ENCODE measurements at places on chromosomes 1 and 21.

DNA sequence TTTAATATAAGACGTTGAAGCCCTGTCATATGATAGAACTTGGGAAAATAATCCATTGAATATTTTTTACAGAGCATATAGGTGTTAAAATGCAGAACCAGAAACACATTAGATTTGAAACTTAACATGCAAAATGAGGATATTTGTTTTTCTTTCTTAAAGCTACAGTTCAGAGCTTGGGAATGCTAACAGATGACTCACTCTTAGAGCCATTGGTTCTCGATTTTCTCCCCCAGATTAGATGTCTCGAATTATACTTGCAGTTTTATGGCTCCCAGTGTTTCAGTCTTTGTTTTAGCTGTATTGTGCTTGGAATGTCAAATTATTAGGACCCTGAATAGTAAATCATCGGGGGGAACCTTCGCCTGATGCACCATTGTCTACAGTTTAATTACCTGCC is 575.7 kb upstream of the ZP4 start:
- no peaks in the 10 kb centered on the region for H3K36me3 ChIP-seq
- no peaks in the 10 kb centered on the region for H3K27me3 ChIP-seq
- H3K4me3 ChIP-seq: no peak overlapping the region
- no peaks in the 10 kb centered on the region for H3K4me1 ChIP-seq
- H3K27ac ChIP-seq: no peak overlapping the region
- DNase-seq: no peak

GRCh38 chr1:32363713-32364112 is 1.4 kb downstream of the TSSK3 start:
- H3K36me3 ChIP-seq: peaks cover 6% of the 10 kb centered on the region
- peaks cover 23% of the 10 kb centered on the region for H3K4me1 ChIP-seq
- DNase-seq: no peak
- no peak overlapping the region for H3K4me3 ChIP-seq
- H3K27ac ChIP-seq: no peak overlapping the region
- H3K27me3 ChIP-seq: peaks cover 5% of the 10 kb centered on the region

DNA sequence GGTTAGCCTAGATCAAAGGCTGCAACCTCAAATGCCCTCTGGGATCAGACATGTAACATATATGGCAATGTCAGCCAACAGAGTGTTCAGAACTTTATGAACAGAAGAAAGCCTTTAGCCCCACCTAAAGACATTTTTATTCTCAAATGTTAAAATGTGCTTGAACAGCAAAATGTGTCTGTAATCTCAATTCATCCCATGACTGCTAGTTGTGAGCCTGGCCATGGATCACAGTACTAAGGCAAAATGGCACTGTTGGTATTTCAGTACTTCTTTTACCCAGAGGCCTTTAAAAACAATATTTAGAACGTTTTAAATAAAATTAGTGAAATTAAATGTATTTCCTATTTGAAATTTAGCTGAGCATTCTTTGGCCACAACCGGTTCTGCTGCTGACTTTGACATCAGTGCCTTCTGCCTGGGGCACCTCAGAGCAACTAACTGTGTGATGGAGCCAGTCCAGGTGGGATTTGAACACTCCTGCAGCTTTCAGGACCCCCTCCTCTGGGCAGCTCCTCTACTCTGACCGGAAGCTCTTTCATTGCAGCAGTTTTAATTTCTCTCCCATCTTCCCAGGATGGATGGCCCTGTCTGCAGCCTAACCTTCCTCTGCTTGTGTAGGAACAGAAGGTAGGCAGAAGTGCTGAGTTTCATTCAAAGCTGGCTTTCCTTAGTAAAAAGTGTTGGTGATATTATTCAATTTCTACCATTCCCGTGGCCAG is 68.3 kb upstream of the NFIA start:
- H3K4me1 ChIP-seq: peaks cover 4% of the 10 kb centered on the region
- peaks cover 14% of the 10 kb centered on the region for H3K27me3 ChIP-seq
- no peak for DNase-seq

DNA sequence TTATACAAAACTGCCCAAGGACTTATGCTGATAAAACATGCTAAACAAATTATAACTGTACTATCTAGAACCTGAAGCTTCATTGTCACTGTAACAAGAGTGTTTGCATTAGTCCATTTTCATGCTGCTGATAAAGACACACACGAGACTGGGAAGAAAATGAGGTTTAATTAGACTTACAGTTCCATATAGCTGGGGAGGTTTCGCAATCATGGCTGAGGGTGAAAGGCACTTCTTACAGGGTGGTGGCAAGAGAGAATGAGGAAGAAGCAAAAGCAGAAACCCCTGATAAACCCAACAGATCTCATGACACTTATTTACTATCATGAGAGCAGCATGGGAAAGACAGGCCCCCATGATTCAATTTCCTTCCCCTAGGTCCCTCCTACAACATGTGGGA is 100.4 kb downstream of the SPATA6 start:
- no peaks in the 10 kb centered on the region for H3K4me1 ChIP-seq
- no peak overlapping the region for H3K27ac ChIP-seq
- H3K4me3 ChIP-seq: no peak overlapping the region
- H3K36me3 ChIP-seq: peaks cover 3% of the 10 kb centered on the region
- no peak for DNase-seq

DNA sequence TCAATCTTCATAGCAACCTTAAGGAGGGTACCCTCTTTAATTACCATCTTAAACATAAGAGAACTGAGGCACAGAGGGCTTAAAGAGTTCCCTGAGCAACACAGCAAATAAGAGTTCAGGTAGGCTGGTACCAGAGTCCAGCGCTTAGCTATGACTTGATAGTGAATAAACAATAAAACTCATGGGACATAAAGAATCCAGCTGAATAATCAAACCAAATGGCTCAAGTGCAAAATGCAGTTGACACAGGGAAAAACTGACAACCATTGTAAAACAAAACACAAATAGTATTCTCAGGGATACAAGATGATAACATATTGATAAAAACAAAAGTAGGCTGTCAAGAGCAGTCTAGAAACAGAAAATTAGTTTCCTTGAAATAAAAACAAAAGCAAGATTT is 176.9 kb upstream of the HMGB4 start:
- H3K27ac ChIP-seq: no peak overlapping the region
- no peak for DNase-seq
- H3K36me3 ChIP-seq: no peaks in the 10 kb centered on the region
- H3K27me3 ChIP-seq: peaks cover 26% of the 10 kb centered on the region
- no peaks in the 10 kb centered on the region for H3K4me1 ChIP-seq
- no peak overlapping the region for H3K4me3 ChIP-seq

DNA sequence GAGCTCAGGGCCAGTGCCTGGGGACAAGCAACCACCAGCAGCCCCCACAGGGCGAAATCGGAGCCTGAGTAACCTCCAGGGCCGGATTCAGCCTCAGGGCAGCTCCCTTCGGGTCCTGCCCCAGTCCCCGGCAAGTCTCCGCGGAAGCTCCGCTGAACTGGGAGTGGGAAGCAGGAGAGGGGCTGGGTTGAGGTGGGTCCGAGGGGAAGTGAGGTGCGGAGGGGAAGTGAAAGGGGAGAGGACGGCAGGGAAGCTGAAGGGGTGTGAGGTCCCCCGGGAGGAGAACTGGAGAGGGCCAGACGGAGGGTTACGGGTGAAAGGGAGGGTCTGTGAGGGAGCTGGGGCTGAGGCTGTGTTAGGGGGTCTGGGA is 560 bp downstream of the PADI2 start:
- H3K4me3 ChIP-seq: no peak overlapping the region
- DNase-seq: no peak
- H3K27ac ChIP-seq: no peak overlapping the region
- H3K36me3 ChIP-seq: no peaks in the 10 kb centered on the region
- peaks cover 37% of the 10 kb centered on the region for H3K27me3 ChIP-seq

- no peak overlapping the region for H3K27ac ChIP-seq
- no peak overlapping the region for H3K4me3 ChIP-seq
- peaks cover 2% of the 10 kb centered on the region for H3K4me1 ChIP-seq
- H3K36me3 ChIP-seq: no peaks in the 10 kb centered on the region
- no peak for DNase-seq
Observed at GRCh38 chr1:44484155-44484688, 79.2 kb downstream of the RNF220 start.

GRCh38 chr1:80536461-80536860 is 1264.3 kb upstream of the ADGRL2 start:
- H3K4me1 ChIP-seq: no peaks in the 10 kb centered on the region
- DNase-seq: no peak
- no peak overlapping the region for H3K4me3 ChIP-seq
- H3K27ac ChIP-seq: no peak overlapping the region
- H3K36me3 ChIP-seq: no peaks in the 10 kb centered on the region

DNA sequence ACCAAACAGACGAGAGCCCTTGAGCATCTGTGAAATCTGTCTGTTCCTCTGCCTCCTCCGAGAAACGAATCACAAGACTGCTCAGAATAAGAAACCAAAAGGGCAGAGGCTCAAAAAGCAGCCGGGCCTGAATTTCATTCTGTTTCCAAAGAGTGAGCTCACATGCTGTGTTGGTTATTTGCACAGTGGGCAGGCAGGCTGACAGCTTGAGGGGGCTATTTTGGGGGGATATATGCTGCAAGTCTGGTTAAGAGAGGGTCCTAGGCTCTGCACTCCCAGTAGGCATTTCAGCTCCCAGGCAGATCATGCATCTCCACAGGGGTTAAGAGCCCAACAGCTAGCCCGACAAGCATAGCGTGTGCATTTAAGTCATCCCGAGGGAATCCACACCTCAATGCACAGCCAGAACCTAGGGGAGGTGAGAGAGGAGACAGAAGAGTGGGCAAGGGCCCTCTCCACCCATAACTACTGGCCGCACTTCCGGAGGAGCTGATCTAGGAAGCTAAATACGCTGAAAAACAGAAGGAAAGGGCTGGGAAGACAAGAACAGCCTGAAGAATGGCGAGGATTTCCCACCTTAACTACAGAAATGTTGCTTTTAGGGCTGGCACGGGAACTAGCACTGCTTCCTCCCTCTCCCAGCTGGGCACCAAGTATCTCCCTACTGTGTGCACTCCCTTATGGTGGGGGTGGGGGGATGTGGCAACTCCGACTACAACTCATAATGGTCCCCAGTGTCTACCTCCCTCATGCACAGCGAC is 3.7 kb downstream of the PGBD5 start:
- peaks cover 65% of the 10 kb centered on the region for H3K27me3 ChIP-seq
- H3K36me3 ChIP-seq: peaks cover 2% of the 10 kb centered on the region
- no peak overlapping the region for H3K27ac ChIP-seq
- DNase-seq: no peak
- peaks cover 12% of the 10 kb centered on the region for H3K4me1 ChIP-seq
